ENCODE measurements at places on chromosomes 13 and 19.

DNA sequence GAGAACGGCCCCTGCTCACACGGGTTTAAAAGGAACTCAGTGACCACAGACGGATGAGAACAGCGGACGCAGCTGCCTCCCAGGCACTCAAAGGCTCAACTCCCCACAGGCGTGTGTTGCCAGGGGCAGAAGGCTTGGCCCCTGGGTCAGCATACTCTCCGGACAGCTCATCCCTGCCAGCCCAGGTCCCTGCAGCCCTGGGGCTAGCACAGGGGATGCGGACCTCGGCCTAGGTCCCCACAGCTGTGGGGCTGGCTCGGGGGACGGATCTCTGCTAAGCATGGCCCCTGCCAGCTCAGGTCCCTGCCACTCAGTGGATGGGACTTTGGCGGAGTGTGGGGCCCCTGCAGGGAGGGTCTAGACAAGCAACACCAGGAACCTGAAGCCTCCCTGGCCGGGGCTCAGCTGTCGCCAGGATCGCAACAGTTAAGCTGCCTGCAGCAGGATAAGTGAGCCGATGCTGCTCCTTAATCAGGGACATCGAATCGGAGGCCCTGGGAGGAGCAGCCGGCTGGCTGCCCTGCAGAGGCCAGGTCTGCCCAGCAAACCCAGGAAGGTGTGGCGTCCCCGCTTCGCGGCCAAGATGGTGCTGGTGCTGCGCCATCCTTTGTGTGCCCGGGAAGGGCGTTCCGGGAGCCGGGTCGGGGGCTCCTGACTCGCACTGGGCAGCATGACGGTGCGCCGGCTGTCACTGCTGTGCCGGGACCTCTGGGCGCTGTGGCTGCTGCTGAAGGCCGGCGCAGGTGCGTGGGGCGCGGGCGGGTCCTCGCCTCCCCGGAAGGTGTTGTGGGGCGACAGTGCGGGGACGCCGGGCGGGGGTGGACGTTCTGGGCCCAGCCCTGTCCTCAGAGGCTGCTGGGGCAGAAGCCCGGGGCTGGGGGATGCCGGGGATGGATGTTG lies 32.5 kb downstream of the MCF2L start:
- H3K27ac ChIP-seq, result no peak overlapping the region
- DNase-seq, result no peak
- no peak overlapping the region for H3K4me3 ChIP-seq
- H3K27me3 ChIP-seq, result no peaks in the 10 kb centered on the region

DNA sequence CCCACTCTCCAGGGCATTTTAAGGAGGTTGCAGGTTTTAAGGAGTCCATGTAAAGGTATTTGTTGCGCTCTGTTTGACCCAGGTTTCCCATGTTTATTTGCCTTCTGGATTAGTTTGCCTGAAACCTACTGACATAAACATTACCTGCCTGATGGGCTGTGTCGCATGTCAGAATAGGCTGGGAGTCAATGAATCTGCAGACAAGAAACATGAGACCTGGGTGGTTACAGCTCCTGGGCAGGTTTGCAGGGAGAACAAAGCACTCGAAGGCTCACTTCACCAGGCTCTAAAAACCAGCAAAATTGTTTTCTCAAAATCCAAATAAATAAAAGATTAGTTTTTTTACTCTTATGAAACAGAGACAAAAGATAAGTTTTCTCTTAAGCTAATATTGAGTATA lies 114.4 kb upstream of the SERTM1 start:
- no peak overlapping the region for H3K27ac ChIP-seq
- H3K27me3 ChIP-seq, result no peaks in the 10 kb centered on the region
- DNase-seq, result no peak
- no peak overlapping the region for H3K4me3 ChIP-seq
- no peaks in the 10 kb centered on the region for H3K36me3 ChIP-seq

GRCh38 chr19:19261350-19262189 lies 11.5 kb downstream of the TM6SF2 start:
- H3K36me3 ChIP-seq, result no peaks in the 10 kb centered on the region
- H3K4me1 ChIP-seq, result no peaks in the 10 kb centered on the region
- H3K27me3 ChIP-seq, result peaks cover 4% of the 10 kb centered on the region
- no peak for DNase-seq

DNA sequence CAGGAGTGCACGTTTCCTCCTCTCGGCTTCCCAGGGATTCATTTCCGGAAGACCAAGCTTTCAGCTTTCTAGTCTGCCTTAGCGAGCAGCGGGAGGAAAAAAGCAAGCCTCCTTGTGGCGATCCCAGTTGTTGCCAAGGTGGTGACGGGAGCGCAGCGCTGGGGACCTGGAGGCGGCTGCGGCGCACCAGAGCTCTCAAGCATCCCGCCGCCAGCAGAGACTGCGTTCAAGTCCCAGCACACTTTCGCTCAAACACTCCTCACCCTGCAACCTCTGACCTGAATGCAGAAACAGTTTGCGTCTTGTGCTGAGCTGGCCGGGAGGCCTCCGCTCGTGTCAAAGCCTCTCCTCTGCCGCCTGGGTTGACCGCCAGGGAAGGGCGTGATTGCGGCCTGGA lies 4.9 kb downstream of the GSX1 start:
- DNase-seq, result no peak
- H3K27ac ChIP-seq, result no peak overlapping the region
- H3K36me3 ChIP-seq, result no peaks in the 10 kb centered on the region
- H3K4me3 ChIP-seq, result no peak overlapping the region
- H3K4me1 ChIP-seq, result peaks cover 3% of the 10 kb centered on the region
- peaks cover 37% of the 10 kb centered on the region for H3K27me3 ChIP-seq

- no peaks in the 10 kb centered on the region for H3K27me3 ChIP-seq
- H3K27ac ChIP-seq, result no peak overlapping the region
- H3K4me3 ChIP-seq, result no peak overlapping the region
- no peaks in the 10 kb centered on the region for H3K36me3 ChIP-seq
- no peaks in the 10 kb centered on the region for H3K4me1 ChIP-seq
- no peak for DNase-seq
Observed at GRCh38 chr19:37966211-37966661, 59.2 kb downstream of the SIPA1L3 start.

DNA sequence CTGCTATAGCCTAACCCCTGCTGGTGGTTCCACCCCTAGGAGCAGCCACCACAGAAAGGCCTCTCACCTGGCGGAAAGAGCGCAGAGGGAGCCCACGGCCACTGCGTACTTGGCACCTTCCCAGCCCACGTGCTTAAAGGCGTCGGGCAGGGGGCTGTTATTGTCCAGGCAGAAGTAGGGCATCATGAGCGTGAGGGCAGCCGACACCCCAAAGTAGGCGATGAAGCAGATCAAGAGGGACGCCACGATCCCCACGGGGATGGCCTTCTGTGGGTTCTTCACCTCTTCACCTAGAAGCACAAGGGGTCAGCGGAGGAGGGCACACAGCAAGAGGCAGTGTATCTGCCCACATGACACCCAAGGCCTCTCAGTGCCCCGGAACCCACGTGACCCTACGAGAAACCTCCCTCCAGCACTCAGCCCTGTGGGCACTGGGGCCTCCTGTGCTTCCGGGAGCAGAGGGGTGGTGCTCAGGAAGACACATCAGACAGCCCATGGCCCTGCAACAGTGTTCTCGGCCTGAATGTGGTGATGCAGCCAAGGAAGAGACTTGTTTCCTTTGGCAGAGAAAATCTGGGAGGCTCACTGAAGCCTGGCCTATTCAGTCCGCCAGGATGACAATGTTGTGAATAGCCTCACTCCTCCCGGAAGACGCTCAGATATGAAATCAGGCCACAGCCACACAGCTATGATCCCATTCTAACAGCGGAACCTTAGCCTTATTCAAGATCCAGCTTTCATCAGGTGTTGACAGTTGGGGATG lies 72.1 kb downstream of the SLC7A1 start:
- no peak overlapping the region for H3K4me3 ChIP-seq
- H3K27me3 ChIP-seq, result no peaks in the 10 kb centered on the region
- no peak overlapping the region for H3K27ac ChIP-seq
- H3K36me3 ChIP-seq, result peaks cover 21% of the 10 kb centered on the region
- no peaks in the 10 kb centered on the region for H3K4me1 ChIP-seq
- DNase-seq, result no peak

DNA sequence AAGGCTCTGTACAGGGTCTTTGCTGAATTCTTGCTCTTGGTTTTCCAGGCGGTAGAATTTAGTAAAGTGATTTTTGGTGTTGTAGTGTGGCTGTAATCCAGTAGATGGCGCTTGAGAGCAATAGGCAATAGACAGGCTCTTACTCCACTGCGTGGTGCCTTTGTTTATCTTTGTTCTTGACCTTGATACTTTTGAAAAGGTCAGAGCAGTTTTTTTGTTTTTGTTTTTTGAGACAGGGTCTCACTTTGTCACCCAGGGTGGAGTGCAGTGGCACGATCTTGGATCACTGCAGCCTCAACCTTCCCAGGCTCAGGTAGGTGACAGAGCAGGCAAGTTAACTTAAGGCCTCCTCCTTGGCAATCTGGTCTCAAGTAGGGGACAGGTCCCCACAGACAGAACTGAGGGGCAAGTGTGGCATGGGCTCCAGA lies 12.2 kb upstream of the LILRA5 start:
- peak; percentile 68 for DNase-seq
- peaks cover 8% of the 10 kb centered on the region for H3K4me1 ChIP-seq
- H3K36me3 ChIP-seq, result no peaks in the 10 kb centered on the region
- H3K27ac ChIP-seq, result no peak overlapping the region
- no peaks in the 10 kb centered on the region for H3K27me3 ChIP-seq
- no peak overlapping the region for H3K4me3 ChIP-seq

- peaks cover 9% of the 10 kb centered on the region for H3K36me3 ChIP-seq
- H3K4me3 ChIP-seq, result no peak overlapping the region
- no peaks in the 10 kb centered on the region for H3K27me3 ChIP-seq
- H3K4me1 ChIP-seq, result no peaks in the 10 kb centered on the region
- no peak overlapping the region for H3K27ac ChIP-seq
- peak; percentile 52 for DNase-seq
Observed at GRCh38 chr19:33134571-33135041, 2.7 kb downstream of the WDR88 start.

- H3K36me3 ChIP-seq, result no peaks in the 10 kb centered on the region
- H3K4me1 ChIP-seq, result no peaks in the 10 kb centered on the region
- H3K27ac ChIP-seq, result no peak overlapping the region
Observed at GRCh38 chr13:71643448-71643860, 223.6 kb downstream of the DACH1 start.

DNA sequence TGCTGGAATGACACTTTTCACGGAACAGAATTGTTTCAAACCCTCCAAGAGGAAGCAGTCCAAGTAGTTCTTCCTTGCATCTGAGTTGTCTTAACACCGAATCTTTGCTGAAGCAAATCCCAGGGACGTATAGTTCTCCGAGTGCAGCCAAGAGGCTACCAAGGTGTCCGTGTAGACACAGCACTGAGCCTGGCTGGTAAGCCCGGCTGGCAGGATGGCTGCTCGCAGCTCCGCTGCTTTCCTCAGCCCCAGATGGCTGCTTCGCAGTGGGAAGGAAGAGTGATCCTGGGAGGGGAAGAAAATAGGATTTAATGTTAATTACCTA lies 105.0 kb downstream of the SLC7A1 start:
- H3K4me3 ChIP-seq, result no peak overlapping the region
- H3K36me3 ChIP-seq, result no peaks in the 10 kb centered on the region
- no peaks in the 10 kb centered on the region for H3K27me3 ChIP-seq
- H3K27ac ChIP-seq, result no peak overlapping the region
- no peak for DNase-seq

GRCh38 chr19:18348171-18348570 lies 7.8 kb downstream of the PGPEP1 start:
- H3K4me1 ChIP-seq, result no peaks in the 10 kb centered on the region
- no peak for DNase-seq
- H3K4me3 ChIP-seq, result no peak overlapping the region
- peaks cover 5% of the 10 kb centered on the region for H3K36me3 ChIP-seq
